Skeletal muscle cell (primary cell): ENCODE measurements at places on chromosomes 6 and 20.
A peak's percentile ranks its signal among the peaks of the same experiment; 100 is the strongest.

DNA sequence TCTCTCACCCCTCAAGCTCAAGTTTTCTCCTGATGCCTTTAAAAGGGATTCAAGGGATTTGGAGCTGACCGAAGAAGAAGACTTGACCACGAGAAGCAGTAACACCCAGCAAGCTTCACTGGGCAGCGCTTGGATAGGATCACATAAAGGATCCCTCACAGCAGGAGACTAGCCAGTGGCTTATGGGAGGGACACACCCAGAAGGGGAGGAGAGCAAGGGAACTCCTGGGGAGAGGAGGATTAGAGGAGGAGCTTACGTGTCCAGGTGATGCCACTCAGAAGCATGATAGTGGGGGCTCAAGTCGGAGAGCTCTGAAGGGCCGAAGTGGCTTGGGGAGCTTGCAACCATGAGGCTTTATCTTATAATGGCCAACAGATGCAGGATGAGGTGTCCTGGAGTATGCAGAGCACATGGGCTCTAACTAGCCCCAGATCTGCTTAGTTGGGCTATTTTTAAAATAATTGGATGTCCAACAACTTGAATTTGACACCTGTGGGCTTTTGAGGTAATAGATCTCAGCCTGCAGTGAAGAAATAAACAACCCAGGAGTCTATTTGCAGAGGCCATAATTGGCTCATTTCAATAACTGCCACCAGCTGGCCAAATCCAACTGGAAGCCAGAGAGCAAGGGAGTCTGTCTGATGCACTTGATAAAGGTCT lies 137.9 kb upstream of the EXOC2 start:
- no peak for DNase-seq

DNA sequence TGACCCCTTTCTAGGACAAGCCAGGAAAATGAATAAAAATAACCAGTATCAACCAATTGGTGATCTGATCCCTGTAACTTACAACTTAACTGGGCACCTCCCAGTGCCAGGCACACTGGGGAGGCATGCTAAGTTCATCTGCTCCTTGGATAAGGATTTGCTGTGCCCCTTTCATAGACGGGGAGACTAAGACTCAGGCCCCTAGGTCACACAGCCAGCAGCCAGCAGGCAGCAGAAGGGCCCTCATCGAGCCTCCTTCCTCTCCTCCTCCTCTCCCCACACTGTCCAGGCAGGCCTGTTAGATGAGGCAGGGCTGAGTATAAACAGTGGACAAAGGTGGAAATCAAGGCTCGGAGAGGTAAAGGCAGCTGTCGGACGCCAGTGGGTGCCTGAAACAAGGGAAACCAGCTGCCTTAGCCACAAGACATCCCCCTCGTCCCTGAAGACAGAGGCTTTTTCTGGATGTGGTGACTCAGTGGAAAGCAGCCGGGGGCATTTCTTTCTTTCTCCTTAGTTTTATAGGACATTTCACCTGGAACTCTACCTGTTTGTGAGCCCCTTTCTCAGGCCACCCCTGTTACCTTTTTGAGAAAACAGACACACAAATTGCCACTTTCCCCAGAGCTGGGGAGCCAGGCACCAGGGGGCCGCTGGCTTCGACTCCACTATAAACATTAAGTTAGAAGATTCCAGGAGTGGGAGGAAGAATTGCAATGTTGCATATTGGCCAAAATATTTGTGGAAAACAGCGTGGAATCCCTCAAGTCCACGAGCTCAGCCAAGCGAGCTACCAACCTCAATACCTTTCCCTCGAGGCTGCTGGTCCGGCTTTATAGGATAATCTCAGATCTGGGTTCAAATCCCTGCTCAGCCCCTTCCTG lies 166.0 kb downstream of the PREX1 start:
- DNase-seq, result no peak

GRCh38 chr6:39167321-39167720 lies 52.3 kb upstream of the SAYSD1 start:
- DNase-seq, result no peak

- DNase-seq, result no peak
Observed at GRCh38 chr6:125157725-125158124, 4.2 kb downstream of the TPD52L1 start.

- DNase-seq, result no peak
Observed at GRCh38 chr20:46973766-46974165, 79.1 kb downstream of the EYA2 start.

- DNase-seq, result no peak
Observed at GRCh38 chr20:1579488-1579887, 22.0 kb upstream of the SIRPD start.

- DNase-seq, result no peak
Observed at GRCh38 chr20:54088430-54088829, 18.0 kb upstream of the BCAS1 start.

GRCh38 chr6:109372130-109372529 lies 10.1 kb downstream of the CD164 start:
- no peak for DNase-seq

- DNase-seq, result peak; percentile 7
Observed at GRCh38 chr6:41367700-41368099, 32.3 kb downstream of the NCR2 start.
